ENCODE measurements at places on chromosomes 2 and 18.

- DNase-seq = no peak
These were observed 666.9 kb downstream of the PLCL1 start for GRCh38 chr2:198471291-198471690.

DNA sequence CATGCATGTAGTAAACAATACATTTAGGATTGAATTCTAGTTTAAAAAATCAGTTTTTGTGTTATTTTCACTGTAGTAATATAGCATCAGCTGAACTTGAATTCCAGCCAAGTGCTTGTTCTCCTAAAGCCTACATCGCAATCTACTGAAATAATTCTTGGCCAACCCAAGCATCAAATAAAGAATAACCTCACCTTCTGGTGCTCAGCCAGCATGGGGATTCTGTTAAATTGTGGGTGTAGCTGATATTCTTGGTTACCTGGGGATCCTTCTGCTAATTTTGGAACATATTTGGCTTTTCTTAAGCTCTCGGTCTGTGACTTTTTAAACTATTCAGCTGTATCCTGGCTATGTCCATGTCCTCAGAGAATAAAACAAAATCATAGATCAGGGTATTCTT, 248.8 kb downstream of the NRXN1 start:
- DNase-seq = no peak

DNA sequence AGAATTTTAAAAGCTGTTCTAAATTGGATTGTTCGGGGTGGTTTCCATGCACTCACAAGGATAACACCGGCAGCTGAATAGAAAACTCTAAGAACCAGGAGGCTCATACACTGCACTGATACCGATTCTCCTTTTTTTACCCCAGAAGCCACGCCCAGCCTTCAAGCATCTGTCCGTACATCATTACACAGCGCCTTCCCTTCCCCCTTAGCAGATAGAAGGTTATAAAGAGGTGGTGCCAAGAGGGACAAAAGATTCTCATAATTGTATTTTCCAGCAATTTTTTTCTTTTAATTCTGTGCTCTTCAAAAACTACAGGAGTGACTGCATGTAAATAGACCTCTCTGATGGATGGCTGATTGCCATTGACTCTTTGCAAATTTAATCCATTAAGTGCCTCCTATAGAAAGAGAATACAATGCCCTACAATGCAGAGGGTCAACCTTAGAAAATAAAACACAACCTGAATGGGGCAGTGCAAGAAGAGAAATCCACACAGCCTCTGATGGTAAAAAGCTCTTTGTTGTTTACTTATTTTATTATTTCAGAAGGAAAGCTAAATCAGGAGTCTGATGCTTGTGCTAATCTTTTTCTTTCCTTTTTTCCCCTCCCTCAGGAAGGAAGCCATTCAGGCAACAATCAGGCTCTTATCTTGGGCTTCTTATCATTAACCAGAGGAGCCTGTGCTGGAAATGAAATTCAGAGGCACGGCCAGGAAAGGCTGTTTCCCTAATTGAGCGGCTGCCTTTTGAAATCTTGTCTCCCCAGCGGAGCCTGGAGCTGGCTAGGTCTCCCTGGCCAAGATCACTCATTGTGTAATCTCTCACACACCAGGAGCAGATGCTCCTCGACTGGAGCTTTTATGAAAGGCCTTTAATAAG, 198.9 kb upstream of the NABP1 start:
- peak; percentile 76 for DNase-seq

DNA sequence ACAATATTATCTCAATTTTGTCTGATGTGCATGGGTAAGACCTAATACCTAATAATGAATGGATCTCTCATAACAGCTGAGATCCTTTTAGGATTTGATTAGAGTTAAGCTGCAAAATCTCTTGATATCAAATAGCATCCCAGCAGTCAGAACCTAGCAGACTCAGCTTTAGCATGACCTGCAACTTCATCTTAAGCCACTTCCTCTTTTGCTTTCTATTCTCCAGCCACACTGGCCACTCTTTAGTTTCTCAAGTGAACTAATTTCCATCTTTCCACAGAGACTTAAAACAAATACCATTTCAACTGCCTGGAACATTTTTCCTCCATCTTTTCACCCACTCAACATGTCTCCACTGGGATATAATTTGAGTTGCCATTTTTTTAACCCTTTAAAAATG, 1251.6 kb upstream of the ZEB2 start:
- DNase-seq = no peak

- no peak for DNase-seq
These were observed 312.7 kb upstream of the CYRIA start for GRCh38 chr2:16978301-16978700.

DNA sequence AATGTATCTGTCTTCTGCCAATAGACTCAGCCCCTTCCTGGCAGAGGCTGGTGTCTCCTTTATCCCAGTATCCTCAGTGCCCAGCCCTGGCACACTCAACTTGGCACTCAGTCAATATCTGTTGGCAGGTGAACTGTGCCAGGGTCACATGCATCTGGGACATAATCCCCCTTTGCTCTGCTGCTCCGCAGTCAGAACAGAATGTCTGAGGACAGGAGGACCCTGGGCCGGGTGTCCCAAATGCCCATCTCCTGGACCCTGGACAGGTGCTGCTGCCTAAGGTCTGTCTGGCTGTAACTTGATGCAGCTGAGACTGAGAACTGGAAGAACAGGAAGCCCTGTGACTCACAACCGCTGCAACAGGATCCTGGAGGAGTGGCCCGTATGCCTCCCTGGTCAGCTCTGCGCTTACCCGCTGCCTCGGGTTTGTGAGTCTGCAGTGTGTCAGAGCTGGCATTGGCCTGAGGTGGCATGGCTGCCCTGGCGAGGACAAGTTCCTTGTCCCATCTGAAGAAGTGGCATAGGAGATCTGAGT, 11.4 kb downstream of the HK2 start:
- DNase-seq = peak; percentile 30

All from brain (organoid and tissue), 16 donors.